ENCODE measurements at places on chromosomes 13 and 19.

- DNase-seq, result no peak
Measured at GRCh38 chr19:36564391-36564790, 8.7 kb downstream of the ZNF529 start.

DNA sequence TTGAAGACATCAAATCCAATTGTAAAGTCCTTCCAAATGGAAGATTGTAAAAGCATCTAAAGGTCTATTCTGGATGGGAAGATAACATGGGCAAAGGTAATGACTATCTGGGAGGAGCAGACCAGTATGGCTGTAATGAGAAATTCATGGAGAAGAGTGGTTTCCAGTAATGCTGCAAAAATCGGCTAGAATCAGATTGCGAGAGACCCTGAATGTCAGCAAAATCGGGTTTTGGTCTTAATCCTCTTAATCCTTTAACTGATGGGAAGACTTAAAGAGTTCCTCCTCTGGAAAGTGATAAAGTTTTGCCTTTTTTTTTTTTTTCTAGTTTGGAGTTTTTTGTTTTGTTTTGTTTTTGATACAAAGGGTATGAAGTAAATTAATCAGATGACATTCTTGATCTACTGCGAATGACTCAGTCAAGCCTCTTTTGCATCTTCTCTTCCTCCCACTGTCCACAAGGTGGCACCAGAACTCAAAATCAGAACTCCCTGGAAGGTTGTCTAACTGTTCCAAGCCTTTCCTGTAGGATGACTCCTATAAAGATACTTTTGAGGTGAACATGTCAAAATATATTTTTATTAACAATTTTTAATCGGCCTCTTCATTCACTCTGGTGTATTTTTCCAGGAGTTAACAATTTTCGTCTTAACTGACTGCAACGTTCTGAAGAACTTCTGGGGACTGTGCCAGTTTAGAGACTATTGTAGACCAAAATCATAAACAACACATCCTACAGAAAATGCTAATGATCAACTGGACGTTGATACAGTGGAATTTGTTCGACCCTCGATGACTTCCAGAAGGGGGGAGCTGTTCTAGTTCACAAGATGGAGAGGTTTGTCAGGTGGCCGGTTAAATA, 213.3 kb upstream of the MIR17HG start:
- peak; percentile 39 for DNase-seq

GRCh38 chr19:6828698-6829633, 56.5 kb downstream of the VAV1 start:
- peak; percentile 64 for DNase-seq

- no peak for DNase-seq
Measured at GRCh38 chr19:3375221-3376090, 9.1 kb downstream of the NFIC start.

DNA sequence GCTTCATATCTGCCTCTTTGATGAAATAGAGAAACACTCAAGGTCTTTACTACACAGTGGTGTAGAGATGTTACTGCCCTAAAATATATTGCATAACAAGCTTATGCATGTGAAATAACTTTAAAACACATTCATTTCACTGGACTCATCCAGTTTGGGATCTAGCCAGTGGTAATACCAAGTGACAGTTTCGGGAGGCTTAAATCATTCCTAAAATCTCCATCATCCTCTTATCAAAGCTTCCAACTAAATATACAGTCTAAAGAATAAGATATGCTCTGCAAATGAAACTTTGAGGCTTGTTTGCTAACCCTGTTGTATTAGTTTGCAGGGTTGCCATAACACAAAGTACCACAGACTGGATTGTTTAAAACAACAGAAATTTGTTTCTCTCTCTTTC, 52.8 kb downstream of the THSD1 start:
- DNase-seq, result no peak

DNA sequence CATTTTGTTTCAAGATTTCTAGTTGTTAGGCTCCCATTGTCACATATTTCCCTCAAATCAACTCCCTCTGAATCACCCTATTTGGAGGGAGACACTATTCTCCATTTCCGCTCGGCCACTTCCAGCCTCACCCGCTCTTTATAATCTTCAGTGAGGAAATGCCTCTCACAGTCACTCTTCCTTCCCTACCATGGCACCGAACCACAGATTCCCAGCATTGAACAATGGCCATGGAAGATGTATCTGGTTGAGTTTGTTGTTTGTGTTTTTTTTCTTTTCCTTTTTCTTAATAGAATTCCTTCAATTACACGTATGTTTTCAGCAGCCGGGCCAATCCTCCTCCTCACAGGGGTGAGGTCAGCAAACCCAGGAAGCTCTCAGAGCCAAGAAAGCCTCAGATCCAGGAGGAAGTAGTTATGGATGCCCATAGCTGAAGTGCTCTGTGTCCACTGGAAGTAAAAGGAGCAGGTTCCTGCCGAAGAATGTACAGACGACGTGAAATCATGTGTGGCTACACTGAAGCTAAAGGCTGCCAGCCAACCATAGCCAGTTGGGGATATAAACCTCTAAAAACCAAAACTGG, 472.1 kb downstream of the FOXO1 start:
- DNase-seq, result no peak

- DNase-seq, result peak; percentile 10
Measured at GRCh38 chr13:109145631-109146030, 516.2 kb downstream of the MYO16 start.

Measured in stimulated activated CD4-positive, alpha-beta T cell treated with anti-CD3 and anti-CD28 coated beads, Interleukin-15, amount 100 ng/mL, for 24 hours (primary cell).